HEK293T (cell line): ENCODE measurements at places on chromosomes 3 and 15.

GRCh38 chr3:123953735-123954134, 7.3 kb downstream of the CCDC14 start:
- no peak for DNase-seq

- DNase-seq = no peak
Observed at GRCh38 chr15:70385711-70386110, 288.0 kb upstream of the TLE3 start.

DNA sequence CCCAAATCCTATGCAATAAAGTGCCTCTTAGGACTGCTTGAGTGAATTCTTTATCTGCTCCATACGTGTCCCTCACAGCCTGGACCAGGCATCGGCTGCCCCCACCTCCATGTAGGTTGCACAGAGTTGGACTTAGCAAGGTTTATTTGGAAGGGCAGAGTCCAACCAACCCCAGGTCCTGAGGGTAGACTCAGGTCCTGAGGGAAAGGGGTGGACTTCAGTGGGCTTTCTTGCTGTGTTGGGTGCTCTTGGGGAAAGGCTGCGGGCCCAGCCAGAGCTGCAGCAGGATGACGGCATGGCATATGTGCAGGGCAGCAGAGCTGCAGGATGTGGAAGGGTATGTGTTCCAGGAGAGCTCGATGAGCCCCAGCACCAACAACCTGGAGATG, 6.5 kb downstream of the ALG3 start:
- DNase-seq = no peak

DNA sequence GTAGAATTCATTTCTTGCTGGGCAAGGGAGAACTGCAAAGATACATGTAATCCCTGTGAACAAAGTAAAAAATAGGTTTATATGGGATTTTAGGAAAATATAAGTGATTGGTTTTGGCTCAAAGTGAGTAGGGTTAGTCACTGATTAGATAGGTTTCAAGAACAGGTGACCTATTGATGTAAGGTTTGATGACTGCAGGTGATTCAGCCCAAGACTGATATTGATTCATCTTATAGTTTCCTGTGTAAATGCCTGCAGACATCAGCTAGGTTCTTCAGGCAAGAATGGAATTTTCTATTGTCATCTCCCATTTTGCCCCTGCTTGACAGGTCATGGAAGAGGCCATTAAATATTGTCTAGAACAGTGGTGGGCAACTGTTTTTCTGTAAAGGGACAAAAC, 23.9 kb upstream of the ARID3B start:
- DNase-seq = no peak

DNA sequence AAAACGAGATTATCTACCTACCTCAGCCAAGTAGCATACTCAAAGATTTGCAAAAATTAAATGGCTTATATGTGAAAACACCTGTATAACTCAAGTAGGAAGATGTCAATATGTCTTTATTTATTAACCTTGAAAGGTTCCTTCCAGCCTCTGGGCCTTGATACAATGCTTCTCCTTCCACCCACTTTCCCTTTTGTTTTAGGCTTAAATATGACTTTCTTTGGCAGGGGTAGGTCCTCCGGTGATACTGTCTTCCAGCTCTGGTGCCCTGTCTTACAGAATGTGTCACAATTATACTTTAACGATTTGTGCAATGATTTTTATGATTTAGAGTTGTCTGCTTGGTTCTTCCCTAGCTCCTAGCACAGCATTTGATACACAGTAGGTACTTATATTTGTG, 4.1 kb downstream of the LINS1 start:
- no peak for DNase-seq

- no peak for DNase-seq
Observed at GRCh38 chr3:126927401-126927750, 55.5 kb upstream of the PLXNA1 start.

- DNase-seq = no peak
Observed at GRCh38 chr15:67090297-67091070, 25.1 kb downstream of the SMAD3 start.

- DNase-seq = no peak
Observed at GRCh38 chr3:79810092-79810491, 42.3 kb upstream of the ROBO1 start.

- no peak for DNase-seq
Observed at GRCh38 chr3:26236531-26236930, 386.0 kb upstream of the LRRC3B start.

DNA sequence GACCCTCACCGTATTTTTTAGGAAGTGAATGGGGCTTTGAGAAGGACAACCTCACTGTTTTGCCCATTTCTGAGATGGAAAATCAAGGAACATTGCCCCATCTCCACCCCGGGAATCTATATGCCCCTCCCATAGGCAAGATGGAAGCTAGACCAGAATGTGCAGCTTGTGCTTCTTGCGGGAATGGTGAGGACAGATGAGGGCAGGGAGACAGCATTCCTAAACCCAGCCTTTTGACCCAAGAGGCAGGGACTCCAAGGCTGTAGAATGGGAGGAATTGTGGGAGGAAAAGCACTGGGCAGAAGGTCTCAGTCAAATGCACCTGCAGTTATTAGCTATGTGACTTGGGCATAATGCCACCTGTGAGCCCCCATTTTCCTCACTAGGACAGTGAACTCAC, 66.9 kb downstream of the SMAD3 start:
- no peak for DNase-seq

DNA sequence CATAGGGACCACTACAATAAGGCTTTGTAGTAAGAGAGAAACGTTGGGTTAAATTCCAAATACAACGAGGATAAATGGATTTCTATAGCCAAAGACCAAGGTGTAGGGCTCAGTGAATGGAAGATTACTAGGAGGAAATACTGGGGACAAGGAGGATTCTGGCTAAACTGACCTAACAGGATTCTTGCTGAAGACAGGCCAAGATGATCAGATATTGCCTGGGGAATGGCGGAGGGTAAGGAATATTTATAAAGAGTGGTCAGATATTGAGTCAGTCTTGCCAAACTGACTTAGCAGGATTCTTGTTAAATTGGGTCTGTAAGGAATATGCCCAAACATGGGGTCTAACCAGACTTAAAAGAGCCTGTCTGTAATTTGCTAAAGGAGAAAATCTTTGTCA, 463.8 kb downstream of the EDEM1 start:
- DNase-seq = no peak

GRCh38 chr3:71103430-71103921, 480.1 kb downstream of the FOXP1 start:
- DNase-seq = no peak

- no peak for DNase-seq
Observed at GRCh38 chr3:118641608-118642007, 393.0 kb downstream of the IGSF11 start.
